ENCODE measurements at places on chromosomes 4 and X.

DNA sequence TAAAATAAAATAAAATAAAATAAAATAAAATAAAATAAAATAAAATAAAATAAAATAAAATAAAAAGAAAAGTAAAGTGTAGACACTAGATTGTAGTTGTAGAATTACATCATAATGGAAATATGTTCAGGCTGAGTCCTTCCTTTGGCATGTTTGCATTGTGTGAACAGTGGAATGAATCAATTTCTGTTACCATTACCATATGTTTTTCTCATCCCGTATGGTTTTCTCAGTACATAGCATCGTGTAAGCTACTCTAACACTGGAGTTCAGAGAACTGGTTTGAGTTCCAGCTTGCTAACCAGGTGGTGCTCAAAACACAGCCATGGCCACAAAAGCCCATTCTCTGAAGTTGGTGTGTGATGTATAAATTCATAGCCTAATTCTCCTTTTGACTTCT lies 45.9 kb downstream of the USP11 start:
- peak; percentile 46 for DNase-seq

GRCh38 chr4:171639540-171639939 lies 173.7 kb upstream of the GALNTL6 start:
- DNase-seq: no peak

GRCh38 chrX:38095971-38096529 lies 89.7 kb downstream of the SYTL5 start:
- DNase-seq: peak; percentile 66

DNA sequence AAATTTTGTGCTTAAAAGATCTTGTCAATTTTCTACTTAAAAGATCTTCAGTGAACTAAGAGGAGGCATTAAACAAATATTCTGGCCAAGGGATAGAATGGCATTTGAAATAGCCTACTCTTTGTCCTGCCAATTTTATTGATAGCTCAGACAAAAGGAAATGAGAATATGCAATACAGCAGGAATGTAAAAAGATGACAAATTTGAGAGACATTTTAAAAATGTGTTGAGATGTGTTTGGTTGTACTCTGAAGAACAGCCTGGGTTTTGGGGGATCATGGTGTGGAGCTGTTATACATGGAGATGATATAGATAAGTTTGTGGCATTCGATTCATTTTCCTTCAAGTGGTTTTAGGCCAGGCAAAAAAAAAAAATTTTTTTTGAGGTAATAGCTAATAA lies 11.6 kb upstream of the MAD2L1 start:
- DNase-seq: no peak

- DNase-seq: peak; percentile 95
Observed at GRCh38 chrX:109840585-109840984, 107.5 kb upstream of the ACSL4 start.

- no peak for DNase-seq
Observed at GRCh38 chrX:128287693-128288092, 235.5 kb upstream of the ACTRT1 start.

- no peak for DNase-seq
Observed at GRCh38 chr4:25666031-25666630, 10.5 kb downstream of the SLC34A2 start.

DNA sequence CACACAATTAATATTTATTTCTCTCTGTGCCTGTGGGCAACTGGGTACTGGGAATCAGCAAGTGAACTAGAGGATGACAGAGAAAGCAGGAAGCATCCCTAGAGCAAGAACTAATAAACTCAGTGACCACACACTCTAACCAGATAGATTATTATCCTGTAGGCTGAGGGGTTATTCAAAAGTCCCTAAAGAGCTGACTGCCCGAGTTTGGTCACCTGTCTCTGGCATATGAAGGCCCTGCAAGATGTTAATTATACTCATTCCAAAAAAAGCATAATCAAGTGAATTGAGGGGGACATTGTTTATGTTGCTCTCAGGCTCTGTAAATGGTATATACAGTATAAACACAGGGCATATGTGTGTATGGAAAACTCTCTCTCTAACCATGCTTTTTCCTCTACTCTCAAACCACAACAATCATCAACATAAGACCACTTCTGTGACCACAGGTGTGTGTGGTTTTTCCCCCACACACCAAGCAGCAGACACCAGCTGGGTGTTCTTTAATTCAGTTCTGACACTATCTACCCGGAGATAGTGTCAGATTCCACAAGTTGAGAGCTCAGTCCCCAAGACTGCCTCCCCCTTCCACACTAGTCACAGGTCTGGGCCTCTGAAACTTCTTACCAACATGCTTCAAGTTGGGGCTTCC lies 6.2 kb upstream of the HPSE start:
- DNase-seq: no peak

All from fibroblast of lung (primary cell).